ENCODE measurements at places on chromosomes 11 and 22.

- DNase-seq = no peak
Measured at GRCh38 chr11:35030716-35031213, 108.2 kb upstream of the CD44 start.

DNA sequence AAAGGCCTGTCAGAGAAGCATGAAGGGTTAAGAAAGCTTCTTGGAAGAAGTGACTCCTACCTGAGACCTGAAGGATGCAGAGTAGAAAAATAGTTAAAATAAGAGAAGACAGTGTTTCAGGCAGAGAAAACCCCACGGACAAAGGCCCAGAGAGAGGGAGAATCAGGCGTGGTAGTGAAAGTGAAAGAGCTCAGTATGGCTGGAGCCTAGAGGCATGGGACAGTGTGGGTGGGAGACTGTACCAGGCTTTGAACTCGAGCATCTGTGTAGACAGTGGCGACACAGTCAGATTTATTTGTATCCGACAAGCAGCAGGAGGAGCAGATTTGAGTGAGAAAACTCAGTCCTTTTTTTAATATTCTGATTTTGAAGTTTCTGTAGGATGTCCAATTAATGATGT, 360.0 kb downstream of the OPCML start:
- no peak for DNase-seq

DNA sequence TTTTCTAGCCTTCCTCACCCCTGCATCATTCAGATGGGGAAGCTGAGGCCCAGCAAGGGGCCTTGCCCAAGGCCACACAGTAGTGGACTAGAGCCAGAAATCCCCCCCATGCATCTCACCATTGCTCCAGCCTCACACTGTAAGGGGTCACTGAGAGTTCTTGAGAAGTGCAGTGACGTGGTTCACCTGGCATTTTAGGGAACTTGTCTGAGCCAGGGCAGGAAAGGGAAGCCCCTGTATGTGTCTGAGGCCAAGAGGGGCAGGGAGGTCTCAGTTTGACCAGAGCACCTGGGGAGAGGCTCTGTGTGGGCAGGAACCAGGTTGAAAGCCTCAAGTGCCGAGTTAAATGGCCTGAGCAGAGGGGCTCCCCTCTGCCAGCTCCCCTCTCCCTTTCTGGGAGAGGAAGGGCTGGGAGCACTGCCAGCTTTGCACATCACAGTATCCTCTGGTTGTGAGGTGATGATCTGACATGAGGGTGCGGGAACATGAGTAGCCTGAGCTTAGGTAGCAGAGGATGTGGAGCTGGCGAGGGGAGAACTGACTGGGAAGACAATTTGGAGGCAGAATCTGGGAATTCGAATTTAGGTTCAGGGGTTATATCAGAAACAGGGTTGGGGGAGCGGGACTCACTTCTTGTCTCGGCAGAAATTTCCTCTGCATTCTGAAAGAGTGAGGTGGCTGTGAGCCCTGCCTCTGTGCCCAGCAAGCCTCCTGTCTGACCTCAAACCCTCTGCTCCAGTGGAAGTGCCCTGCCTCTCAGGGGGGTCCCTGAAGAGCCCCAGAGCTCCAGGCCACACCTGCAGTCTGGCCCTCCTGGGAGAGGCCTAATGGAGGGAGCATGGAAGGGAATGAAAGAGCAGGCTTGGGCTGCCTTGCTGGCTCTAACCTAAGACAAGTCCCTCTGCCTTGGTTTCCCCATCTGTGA, 14.6 kb downstream of the ARHGEF17 start:
- no peak for DNase-seq

- DNase-seq = no peak
Measured at GRCh38 chr22:36258701-36259614, 6.0 kb downstream of the APOL1 start.

DNA sequence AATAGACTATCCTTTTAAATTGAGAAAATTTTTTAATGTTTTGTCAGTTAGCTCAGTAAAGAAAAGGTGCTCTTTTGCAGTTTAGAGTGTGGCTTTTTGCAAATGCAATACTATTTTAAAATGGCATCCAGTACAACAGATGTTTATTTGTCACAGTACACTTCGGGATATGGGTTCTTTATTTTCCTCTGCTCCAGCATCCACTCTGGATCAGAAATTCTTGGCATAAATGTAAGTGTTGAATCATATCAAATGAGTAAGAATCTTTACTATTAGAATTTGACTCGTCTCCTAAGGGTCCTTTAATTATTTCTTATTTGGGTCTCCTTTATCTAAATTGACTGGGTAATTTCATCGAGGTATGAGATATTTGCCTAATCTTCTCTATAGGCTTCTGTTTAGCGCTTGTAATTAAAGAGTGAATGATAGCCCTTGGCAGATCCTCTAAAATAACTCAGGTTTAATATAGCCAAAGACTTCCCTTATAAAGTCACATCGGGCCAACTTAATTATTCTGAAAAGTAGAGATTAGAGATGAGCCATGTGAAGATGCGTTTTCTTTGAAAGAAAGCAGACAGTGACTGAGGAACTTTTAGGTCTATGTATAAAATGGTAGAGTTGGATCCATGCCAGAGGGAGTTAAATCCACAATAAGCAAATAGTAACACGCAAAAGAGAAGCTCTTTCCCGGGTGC, 132.7 kb downstream of the CASP12 start:
- no peak for DNase-seq

All from stimulated activated CD4-positive, alpha-beta T cell treated with anti-CD3 and anti-CD28 coated beads, TNF-alpha, amount 100 ng/mL, for 48 hours (primary cell).